ENCODE measurements at places on chromosomes 5 and 9. TPM values are rescaled to one million over a fixed set of nuclear protein-coding genes. Genes with fewer than 3 reads are reported as not detected.

The NDUFS4 gene
- total RNA-seq = 136 TPM

The ZBTB26 gene
- 5.7 TPM for total RNA-seq

The SV2C gene
- total RNA-seq = not detected

The SLC6A7 gene
- total RNA-seq = not detected

The SLC46A2 gene
- not detected for total RNA-seq

The GARIN3 gene
- not detected for total RNA-seq

The PCSK1 gene
- 4.4 TPM for total RNA-seq

The ANKRD18A gene
- total RNA-seq = 46.0 TPM

The WDR36 gene
- 52.3 TPM for total RNA-seq

The PCDHGA9 gene
- total RNA-seq = 1.3 TPM

GRCh38 chr5:86666981-86667380, 49.2 kb downstream of the COX7C start:
- H3K27ac ChIP-seq = no peak overlapping the region
- no peaks in the 10 kb centered on the region for H3K36me3 ChIP-seq
- no peak for DNase-seq
- no peak overlapping the region for H3K4me3 ChIP-seq
- H3K27me3 ChIP-seq = peaks cover 78% of the 10 kb centered on the region

DNA sequence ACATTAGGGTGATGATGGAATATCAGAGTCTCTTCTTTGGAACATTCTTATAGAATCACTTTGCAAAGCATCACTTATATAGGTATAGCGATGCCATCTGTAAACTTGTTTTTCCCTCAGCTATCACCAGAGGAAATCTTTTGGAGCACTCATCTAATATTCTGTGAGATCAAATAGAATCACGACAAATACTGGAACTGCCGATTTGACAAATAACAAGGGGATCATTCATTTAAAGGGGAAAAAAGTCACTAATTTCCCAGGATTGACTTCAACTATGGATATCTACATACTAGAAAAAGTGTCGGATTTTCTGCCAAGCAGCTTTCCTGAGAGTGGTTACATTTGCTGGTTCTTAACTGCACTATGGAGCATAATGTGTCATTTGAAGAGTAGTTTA, 178.6 kb downstream of the NR2F1-AS1 start:
- H3K27me3 ChIP-seq = no peaks in the 10 kb centered on the region
- no peaks in the 10 kb centered on the region for H3K4me1 ChIP-seq
- DNase-seq = no peak
- H3K36me3 ChIP-seq = no peaks in the 10 kb centered on the region
- no peak overlapping the region for H3K27ac ChIP-seq

GRCh38 chr9:116661037-116661954, 25.8 kb upstream of the TRIM32 start:
- no peak overlapping the region for H3K4me3 ChIP-seq
- DNase-seq = peak; percentile 73
- no peak overlapping the region for H3K27ac ChIP-seq
- no peaks in the 10 kb centered on the region for H3K36me3 ChIP-seq
- H3K4me1 ChIP-seq = peaks cover 9% of the 10 kb centered on the region
- H3K27me3 ChIP-seq = no peaks in the 10 kb centered on the region

- no peaks in the 10 kb centered on the region for H3K4me1 ChIP-seq
- no peak overlapping the region for H3K27ac ChIP-seq
- H3K4me3 ChIP-seq = no peak overlapping the region
- H3K36me3 ChIP-seq = no peaks in the 10 kb centered on the region
- DNase-seq = peak; percentile 19
Measured at GRCh38 chr9:101693546-101694336, 44.7 kb downstream of the GRIN3A start.

DNA sequence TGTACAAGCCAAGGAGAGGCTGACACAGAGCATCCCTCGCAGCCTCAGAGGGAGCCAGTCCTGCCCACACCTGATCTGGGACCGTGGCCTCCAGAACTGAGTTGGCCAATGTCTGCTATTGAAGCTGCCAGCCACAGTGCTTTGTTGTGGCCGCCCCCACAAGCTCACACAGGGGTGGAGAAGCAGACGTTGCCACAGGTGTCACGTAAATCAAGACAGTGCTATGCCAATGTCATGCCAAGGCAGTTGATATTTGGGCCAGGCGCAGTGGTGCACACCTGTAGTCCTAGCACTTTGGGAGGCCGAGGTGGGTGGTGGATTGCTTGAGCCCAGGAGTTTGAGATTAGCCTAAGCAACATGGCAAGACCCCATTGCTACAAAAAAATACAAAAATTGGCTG, 17.3 kb upstream of the TERT start:
- peaks cover 8% of the 10 kb centered on the region for H3K4me1 ChIP-seq
- H3K27me3 ChIP-seq = no peaks in the 10 kb centered on the region
- peaks cover 6% of the 10 kb centered on the region for H3K36me3 ChIP-seq
- H3K4me3 ChIP-seq = no peak overlapping the region
- no peak overlapping the region for H3K27ac ChIP-seq
- no peak for DNase-seq

- no peaks in the 10 kb centered on the region for H3K27me3 ChIP-seq
- H3K36me3 ChIP-seq = no peaks in the 10 kb centered on the region
- H3K27ac ChIP-seq = no peak overlapping the region
- DNase-seq = no peak
- H3K4me1 ChIP-seq = no peaks in the 10 kb centered on the region
Measured at GRCh38 chr5:147017621-147018020, 139.1 kb upstream of the PPP2R2B start.

- H3K27ac ChIP-seq = no peak overlapping the region
- DNase-seq = no peak
- H3K4me1 ChIP-seq = peaks cover 29% of the 10 kb centered on the region
- no peak overlapping the region for H3K4me3 ChIP-seq
- H3K27me3 ChIP-seq = no peaks in the 10 kb centered on the region
Measured at GRCh38 chr5:142677198-142677597, 8.7 kb downstream of the FGF1 start.

DNA sequence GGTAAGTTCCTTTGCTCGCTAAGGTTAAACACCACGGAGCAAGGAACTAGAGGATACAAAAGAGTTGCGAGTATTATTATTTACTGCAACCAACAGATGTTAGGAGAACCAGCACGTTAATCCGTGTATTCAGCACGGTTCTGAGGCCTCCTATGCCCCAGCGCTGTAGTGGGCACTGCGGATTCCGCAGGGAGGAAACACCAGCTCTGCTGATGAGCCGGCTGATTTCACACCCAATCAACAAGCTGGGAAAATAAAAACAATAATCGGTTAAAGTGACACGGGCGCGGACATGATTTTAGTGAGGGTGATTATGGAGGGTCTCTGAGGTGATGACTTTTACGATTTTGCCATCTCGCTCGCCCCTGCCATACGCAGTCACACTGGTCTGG, 702 bp upstream of the PRELID2 start:
- H3K4me1 ChIP-seq = peaks cover 28% of the 10 kb centered on the region
- no peaks in the 10 kb centered on the region for H3K36me3 ChIP-seq
- peak overlapping the region; percentile 73 for H3K4me3 ChIP-seq
- no peaks in the 10 kb centered on the region for H3K27me3 ChIP-seq

DNA sequence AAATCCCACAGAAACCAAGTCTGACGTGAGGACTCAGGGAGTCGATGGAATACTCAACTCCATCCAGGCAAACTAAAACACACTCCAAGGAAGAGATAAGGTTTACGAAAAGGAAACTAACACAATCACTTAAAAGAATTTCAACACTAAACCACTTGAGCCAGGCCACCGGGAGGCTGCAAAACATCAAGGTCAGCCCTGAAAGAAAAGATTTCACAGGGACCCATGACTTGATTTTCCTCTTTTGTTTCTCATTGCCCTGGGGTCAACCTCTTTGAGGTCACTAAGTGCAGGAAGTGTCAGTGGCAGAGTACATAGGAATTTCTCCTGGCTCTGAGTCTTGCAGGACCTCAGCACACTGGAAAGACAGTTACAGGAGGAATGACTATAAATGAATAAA, 77.8 kb upstream of the TARS1 start:
- no peaks in the 10 kb centered on the region for H3K27me3 ChIP-seq
- H3K27ac ChIP-seq = no peak overlapping the region
- H3K36me3 ChIP-seq = no peaks in the 10 kb centered on the region

DNA sequence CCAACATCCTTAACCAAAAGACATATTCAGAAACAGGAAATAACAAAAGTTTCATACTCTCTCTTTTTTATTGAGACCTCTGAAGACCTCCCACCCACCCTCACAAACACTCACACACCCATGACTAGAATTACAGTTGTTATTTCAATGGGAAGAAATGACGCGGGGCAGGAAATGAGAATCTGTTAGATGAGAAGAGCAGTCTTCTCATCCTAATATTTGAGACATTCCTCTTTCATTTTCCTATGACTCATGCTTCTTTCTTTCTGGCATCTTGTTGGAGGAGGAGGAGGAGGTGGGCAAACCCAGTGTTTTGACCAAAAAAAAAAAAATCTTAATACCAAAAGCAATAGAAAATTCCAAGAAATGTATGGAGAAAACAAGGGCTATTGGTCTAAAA, 179.5 kb upstream of the TARS1 start:
- peak; percentile 24 for DNase-seq
- H3K27ac ChIP-seq = peak overlapping the region; percentile 37
- no peak overlapping the region for H3K4me3 ChIP-seq

DNA sequence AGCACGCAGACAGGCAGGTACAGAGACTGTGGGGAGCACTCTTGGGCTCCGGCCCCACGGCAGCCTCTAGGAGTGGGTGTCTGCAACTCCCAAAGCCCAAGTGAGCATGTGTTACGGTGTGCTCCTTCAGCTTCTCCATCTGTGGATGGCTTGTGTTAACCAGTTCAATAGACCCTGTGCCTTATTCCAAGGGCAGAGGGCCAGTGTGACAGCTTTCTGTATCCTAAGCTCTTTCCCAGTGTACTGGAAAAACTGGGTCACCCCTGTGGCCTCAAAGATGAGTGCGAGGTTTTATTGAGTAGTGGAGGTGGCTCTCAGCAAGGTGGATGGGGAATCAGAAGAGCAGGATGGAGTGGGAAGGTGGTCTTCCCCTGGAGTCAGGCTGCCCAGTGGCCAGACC, 78.3 kb downstream of the ADAMTS16 start:
- no peaks in the 10 kb centered on the region for H3K36me3 ChIP-seq
- peaks cover 4% of the 10 kb centered on the region for H3K4me1 ChIP-seq
- no peak for DNase-seq
- H3K27me3 ChIP-seq = no peaks in the 10 kb centered on the region
- no peak overlapping the region for H3K27ac ChIP-seq
- H3K4me3 ChIP-seq = no peak overlapping the region

DNA sequence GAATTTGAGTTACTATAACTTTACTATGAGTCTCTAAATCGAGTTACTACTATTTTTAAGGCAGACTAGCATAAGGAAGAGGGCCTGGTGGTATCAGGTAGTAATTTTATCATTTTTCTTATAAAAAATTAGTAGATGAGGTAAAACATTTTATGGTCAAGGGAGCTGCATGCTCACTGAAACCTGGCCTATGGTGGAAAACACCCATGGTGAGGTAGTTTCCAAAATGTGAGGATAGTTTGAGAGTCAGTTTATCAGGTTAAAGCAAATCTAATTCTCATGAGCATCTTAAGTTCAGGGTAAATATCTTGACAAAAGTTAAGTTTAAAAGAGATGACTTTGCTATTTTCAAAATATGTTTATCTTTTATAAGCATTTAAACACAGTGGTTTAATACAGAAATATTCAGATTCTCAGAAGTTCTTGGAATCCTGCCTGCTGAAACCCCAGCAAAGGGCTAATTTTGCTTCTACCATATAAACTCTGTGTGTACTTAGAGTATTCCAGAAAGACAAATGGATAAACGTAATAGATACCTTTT, 10.0 kb downstream of the DDX4 start:
- H3K27me3 ChIP-seq = no peaks in the 10 kb centered on the region
- no peaks in the 10 kb centered on the region for H3K36me3 ChIP-seq
- DNase-seq = no peak

DNA sequence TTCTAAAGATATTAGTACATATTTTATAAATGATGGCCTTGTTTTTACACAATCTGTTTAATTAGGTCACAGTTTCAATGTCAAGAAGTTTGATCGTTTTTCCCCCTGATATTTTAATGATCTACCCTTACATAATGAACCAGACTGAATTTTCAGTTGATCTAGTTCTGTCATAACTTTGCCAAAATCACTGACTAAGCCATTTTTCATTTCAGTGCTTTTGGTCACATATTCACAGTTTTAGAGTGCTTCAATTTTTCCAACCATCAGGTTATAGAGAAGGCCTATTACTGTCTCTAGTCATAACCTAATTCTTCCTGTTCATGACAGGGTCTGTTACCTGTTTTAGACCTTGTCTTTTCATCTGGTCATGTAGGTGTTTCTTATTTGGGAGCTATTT, 577.9 kb upstream of the PTPRD start:
- H3K36me3 ChIP-seq = peaks cover 7% of the 10 kb centered on the region
- H3K4me3 ChIP-seq = no peak overlapping the region
- H3K4me1 ChIP-seq = no peaks in the 10 kb centered on the region
- no peak for DNase-seq

GRCh38 chr9:128093011-128093410, 25.0 kb downstream of the SLC25A25 start:
- peak overlapping the region; percentile 99 for H3K27ac ChIP-seq
- H3K4me1 ChIP-seq = peaks cover 15% of the 10 kb centered on the region
- H3K27me3 ChIP-seq = no peaks in the 10 kb centered on the region
- H3K36me3 ChIP-seq = no peaks in the 10 kb centered on the region

- peaks cover 3% of the 10 kb centered on the region for H3K4me1 ChIP-seq
- DNase-seq = peak; percentile 70
- no peaks in the 10 kb centered on the region for H3K27me3 ChIP-seq
- no peak overlapping the region for H3K27ac ChIP-seq
Measured at GRCh38 chr9:15837079-15837679, 284.3 kb downstream of the CCDC171 start.

GRCh38 chr9:109478051-109478563, 20.0 kb downstream of the PTPN3 start:
- peaks cover 35% of the 10 kb centered on the region for H3K4me1 ChIP-seq
- peaks cover 6% of the 10 kb centered on the region for H3K36me3 ChIP-seq
- DNase-seq = no peak
- H3K27me3 ChIP-seq = no peaks in the 10 kb centered on the region
- no peak overlapping the region for H3K4me3 ChIP-seq

DNA sequence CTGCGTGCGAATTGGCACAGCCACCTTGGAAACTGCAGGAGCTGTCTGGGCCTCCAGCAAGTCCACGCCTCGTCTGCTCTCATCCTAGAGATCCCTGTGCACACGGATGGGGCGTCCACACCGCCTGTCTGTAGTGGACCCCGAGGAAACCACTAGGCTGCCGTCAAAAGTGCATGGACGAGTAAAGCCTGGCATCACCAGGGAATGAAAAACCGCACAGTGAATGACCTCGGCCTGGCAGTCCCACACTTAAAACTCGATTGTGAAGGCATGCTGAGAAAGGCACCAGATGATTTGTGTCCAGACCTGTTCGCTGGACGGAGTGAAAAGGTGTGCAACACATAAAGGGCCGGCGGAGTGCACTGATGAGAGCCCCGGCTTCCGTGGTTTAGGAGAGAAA, 50.8 kb downstream of the MRPL36 start:
- no peaks in the 10 kb centered on the region for H3K36me3 ChIP-seq
- H3K27ac ChIP-seq = no peak overlapping the region
- DNase-seq = no peak
- peaks cover 19% of the 10 kb centered on the region for H3K27me3 ChIP-seq

GRCh38 chr5:9201011-9201410, 344.9 kb downstream of the SEMA5A start:
- no peaks in the 10 kb centered on the region for H3K27me3 ChIP-seq
- no peak for DNase-seq
- H3K4me1 ChIP-seq = peaks cover 8% of the 10 kb centered on the region

- no peak overlapping the region for H3K4me3 ChIP-seq
- no peaks in the 10 kb centered on the region for H3K4me1 ChIP-seq
- no peaks in the 10 kb centered on the region for H3K36me3 ChIP-seq
- no peaks in the 10 kb centered on the region for H3K27me3 ChIP-seq
- no peak overlapping the region for H3K27ac ChIP-seq
Measured at GRCh38 chr5:56985936-56986625, 34.2 kb upstream of the MIER3 start.
